ENCODE measurements at places on chromosomes 4 and X. TPM values are rescaled to one million over a fixed set of nuclear protein-coding genes. Genes with fewer than 3 reads are reported as not detected.

Gene SAP30
- total RNA-seq, result 32.1 TPM

Gene RHOXF2
- not detected for total RNA-seq

Gene CLIC2
- 29.6 TPM for total RNA-seq

Gene CPZ
- 0.75 TPM for total RNA-seq

Gene UNC5C
- 0.44 TPM for total RNA-seq

Gene SPANXB1
- total RNA-seq, result not detected

Gene IQSEC2
- 21.6 TPM for total RNA-seq

Gene DCAF4L1
- total RNA-seq, result 0.22 TPM

Gene HSD17B13
- total RNA-seq, result 1.4 TPM

Gene OCIAD1
- total RNA-seq, result 122 TPM

Gene TRIML2
- total RNA-seq, result not detected

Gene SERTM2
- not detected for total RNA-seq

Gene LAP3
- 97.8 TPM for total RNA-seq

Gene NPY5R
- 10.6 TPM for total RNA-seq

Gene FAT4
- total RNA-seq, result 23.3 TPM

Gene FHDC1
- 0.34 TPM for total RNA-seq

Gene PAGE5
- not detected for total RNA-seq

Gene USP53
- 171 TPM for total RNA-seq

Gene IGSF1
- total RNA-seq, result 0.68 TPM

Gene ZNF711
- 1.5 TPM for total RNA-seq

Gene SRPK3
- 0.49 TPM for total RNA-seq

Gene NALF2
- total RNA-seq, result not detected

Gene HTRA3
- total RNA-seq, result 65.9 TPM

Gene REST
- 25.1 TPM for total RNA-seq

Gene CSAG3
- not detected for total RNA-seq

Gene DCUN1D4
- total RNA-seq, result 40.5 TPM

Gene GAGE12F
- not detected for total RNA-seq

Gene GPR34
- total RNA-seq, result 16.2 TPM

Gene PLAC1
- total RNA-seq, result not detected

Gene DOK7
- total RNA-seq, result not detected

Gene DUSP9
- 0.38 TPM for total RNA-seq

Gene DLG3
- 2.6 TPM for total RNA-seq

Gene GABRG1
- 0.33 TPM for total RNA-seq

Gene CSTF2
- 12.2 TPM for total RNA-seq

Gene AR
- total RNA-seq, result 20.4 TPM

Gene PDS5A
- total RNA-seq, result 67.2 TPM

Gene PRKG2
- 1.3 TPM for total RNA-seq

Gene PKD2
- total RNA-seq, result 60.3 TPM

Gene NHSL2
- 8.4 TPM for total RNA-seq

Gene TLR1
- 8.1 TPM for total RNA-seq

Gene MAGEA4
- not detected for total RNA-seq

Gene SASH3
- total RNA-seq, result 7.3 TPM
